Amniotic stem cell (primary cell): ENCODE measurements at places on chromosomes 13 and 19.

GRCh38 chr19:58586133-58586765 is 13.1 kb upstream of the MZF1 start:
- no peak for DNase-seq

DNA sequence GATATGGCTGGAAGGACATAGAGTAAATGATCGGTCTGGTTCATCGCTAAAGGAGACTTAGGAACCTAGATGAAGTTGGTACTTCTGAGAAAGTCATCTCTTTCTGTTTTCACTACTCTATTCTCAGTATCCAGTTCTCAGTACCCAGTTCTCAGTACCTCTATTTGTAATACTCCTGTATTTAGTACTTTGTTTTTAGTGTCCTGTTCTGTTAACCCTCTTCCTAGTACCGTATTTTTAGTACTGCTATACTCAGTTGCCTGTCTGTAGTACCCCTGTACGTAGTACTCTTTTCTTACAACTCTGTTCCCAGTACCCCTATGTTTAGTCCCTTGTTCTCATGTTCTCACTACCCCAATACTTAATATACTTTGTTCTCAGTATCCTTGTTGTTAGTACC is 1.2 kb downstream of the RFXAP start:
- DNase-seq: no peak

- no peak for DNase-seq
Observed at GRCh38 chr13:29318741-29319140, 276.7 kb downstream of the SLC7A1 start.

- DNase-seq: peak; percentile 94
Observed at GRCh38 chr19:9791552-9792205, 23.1 kb upstream of the ZNF846 start.

DNA sequence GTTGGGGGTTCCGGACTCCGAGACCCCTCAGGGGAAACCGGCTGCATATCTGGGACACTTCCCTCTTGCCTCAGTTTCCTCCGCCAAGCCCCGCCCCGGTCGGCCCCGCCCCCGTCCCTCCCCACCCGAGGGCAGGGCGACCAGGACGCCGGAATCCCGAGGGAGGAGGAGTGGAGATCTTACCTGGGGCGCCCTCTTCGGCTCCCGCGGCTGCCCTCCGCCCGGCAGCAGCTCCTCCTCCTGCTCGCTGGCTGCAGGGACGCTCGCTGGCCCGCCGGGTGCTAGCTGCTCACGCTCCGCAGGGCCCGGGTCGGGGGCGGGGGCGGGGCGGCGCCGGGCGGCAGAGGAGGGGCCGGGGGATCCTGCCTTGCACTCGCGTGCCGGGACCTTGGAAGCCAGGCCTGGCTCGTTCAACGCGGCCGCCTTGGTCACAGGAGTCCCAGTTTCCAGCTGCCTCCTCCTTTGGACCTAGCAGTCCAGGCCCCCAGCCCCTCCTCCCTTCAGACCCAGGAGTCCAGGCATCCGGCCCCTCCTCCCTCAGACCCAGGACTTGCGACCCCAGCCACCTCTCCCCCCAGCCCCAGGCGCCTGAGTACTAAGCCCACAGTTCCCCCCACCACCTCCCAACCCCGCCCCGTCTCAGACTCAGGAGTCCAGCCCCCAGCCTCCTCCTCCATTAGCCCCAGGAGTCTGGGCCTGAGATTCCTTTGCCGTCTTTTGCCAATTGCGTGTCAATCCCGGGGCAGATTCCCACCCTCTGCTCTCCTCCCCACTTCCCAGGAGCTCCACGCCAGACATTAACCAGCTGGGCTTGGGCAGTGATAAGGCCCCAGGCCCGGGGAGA is at the start of gene NTF4:
NTF4 (minus strand) TSS at position 51 of the 844 bp plus-strand sequence. CDS start 2,821 bp downstream, outside the sequence.
- DNase-seq: no peak

DNA sequence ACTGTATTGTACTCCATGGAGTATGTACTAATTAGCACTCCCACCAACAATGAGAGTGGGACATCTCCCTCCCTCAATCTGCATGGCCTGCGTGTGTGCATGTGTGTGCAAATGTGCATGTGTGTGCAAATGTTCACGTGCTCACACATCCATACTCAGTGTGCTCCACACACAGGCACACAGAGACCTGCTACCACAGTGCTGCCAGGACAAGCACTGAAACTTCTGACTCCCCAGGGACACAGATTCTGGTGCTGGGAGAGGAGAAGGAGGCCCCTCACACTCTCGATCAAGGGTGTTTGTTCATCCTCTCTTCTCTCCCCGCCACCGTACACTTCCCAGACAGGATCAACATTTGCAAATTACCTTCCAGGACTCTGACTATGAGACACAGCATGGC is 37.8 kb upstream of the ZNF507 start:
- no peak for DNase-seq

- DNase-seq: no peak
Observed at GRCh38 chr19:33064792-33065550, at the start of gene RHPN2. Gene RHPN2, minus strand, starts transcription at chr19:33064888. Its CDS starts 36 bp downstream, at chr19:33064852.
